Amniotic stem cell (primary cell): ENCODE measurements at places on chromosomes 13 and 19.

DNA sequence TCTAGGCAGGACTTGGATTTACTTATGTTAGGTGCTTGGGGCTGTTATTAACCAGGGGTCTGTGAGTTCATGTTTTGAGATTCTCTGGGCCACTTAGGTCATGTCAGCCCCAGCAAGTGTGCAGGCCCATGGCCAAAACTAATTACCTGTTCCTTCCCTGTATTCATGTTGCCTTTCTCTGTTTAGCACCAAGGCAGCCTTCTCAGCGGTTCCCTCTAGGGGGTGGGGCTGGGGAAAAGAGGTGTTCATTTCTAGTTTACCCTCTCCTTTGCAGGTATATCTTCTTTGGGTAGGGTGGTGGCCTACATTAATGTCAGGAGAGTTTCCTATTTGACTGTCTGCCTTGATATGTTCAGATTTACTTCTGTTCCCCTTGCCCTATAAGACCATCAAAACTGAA is 61.7 kb downstream of the PDS5B start:
- DNase-seq = no peak

DNA sequence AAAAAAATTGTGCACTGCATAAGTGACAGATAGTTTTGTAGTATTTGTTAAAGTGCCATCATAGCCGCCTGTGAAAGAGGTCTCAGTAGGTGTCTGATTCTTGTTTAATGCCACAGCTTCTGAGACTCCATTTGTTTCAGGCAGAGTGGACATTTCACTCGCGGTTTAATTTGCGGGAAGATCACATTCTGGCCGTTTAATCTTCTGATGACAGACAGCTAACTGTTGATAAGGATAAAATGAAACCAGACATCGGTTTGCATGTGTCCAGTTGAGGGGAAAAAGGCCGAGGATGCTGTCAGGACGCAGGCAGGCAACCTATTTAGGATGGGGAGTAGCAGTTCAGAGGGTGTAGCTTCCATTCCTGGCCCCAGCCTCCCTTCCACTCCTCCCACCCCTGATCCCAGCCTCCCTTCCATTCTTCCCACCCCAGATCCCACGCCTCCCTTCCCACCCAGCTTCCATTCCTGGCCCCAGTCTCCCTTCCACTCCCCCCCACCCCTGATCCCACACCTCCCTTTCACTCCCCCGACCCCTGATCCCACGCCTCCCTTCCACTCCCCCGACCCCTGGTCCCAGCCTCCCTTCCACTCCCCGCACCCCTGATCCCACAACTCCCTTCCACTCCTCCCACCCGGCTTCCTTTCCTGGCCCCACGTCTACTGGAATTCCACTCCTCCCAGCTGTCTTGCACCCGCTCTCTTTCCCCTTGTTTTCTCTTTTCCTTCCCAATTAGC is 23.8 kb downstream of the ATP11A start:
- no peak for DNase-seq

DNA sequence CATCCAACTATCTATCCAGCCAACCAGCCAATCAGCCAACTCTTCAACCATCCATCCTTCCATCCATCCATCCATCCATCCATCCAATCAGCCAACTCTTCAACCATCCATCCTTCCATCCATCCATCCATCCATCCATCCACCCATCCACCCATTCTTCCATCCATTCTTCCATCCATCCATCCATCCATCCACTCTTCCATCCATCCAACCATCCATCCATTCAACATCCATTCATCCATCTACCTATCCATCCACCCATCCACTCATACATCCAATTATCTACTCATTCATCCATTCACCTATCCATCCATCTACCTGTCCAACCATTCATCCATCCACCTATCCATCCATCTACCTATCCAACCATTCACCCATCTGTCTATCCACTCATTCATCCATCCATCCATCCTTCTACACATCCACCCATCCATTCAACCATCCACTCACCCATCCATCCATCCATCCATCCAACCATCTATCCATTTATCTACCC is 9.4 kb downstream of the ARHGEF18 start:
- DNase-seq = no peak

GRCh38 chr19:56834564-56835375 is 5.8 kb downstream of the PEG3 start:
- DNase-seq = no peak

- DNase-seq = no peak
These were observed 59.1 kb upstream of the EEF1AKMT1 start for GRCh38 chr13:20832861-20833260.

DNA sequence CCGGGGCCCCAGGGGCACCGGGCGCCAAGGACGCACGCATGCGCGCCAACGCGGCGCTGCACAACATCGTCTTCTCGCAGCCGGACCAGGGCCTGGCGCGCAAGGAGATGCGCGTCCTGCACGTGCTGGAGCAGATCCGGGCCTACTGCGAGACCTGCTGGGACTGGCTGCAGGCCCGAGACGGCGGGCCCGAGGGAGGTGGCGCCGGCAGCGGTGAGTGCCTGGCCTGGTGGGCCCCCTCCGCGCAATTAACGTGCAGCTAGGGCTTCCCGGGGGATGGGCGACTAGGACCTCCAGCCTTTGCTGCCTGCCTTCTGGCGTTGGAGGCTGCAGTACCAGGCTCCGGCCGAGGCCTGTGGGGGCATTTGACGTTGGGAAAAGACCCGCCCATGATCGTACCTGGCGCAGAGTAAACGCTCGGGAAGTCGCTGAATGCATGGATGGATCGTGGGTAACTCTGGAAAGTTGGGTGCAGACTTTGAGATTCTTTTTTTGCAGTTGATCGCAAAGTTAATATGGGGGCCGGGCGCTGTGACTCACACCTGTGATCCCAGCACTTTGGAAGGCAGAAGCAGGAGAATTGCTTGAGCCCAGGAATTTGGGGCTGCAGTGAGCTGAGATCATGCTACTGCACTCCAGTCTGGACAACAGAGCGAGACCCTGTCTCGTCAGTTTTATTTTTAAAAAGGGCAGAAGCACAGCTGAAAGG is 7.3 kb downstream of the APC2 start:
- DNase-seq = no peak

GRCh38 chr19:40921005-40921897 is 39.2 kb upstream of the CYP2A7 start:
- no peak for DNase-seq

DNA sequence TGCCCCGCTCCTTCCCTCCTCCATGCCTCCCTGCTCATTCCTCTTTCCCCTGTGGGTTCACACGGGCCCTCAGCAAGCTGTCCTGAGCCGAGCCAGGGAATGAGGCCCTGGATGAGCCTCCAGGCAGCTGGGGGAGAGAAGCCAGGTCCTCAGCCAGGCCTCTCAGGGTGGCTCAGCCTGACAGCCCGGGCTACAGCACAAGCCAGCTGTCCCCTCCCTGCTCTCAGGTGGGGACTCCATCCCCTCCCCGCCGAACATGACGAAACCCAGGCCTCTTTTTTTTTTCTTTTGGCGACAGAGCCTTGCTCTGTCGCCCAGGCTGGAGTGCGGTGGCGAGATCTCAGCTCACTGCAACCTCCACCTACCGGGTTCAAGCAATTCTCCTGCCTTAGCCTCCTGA is 40.0 kb upstream of the MATK start:
- DNase-seq = no peak

- peak; percentile 68 for DNase-seq
These were observed 37.5 kb downstream of the SUGP2 start for GRCh38 chr19:18995804-18996241.

DNA sequence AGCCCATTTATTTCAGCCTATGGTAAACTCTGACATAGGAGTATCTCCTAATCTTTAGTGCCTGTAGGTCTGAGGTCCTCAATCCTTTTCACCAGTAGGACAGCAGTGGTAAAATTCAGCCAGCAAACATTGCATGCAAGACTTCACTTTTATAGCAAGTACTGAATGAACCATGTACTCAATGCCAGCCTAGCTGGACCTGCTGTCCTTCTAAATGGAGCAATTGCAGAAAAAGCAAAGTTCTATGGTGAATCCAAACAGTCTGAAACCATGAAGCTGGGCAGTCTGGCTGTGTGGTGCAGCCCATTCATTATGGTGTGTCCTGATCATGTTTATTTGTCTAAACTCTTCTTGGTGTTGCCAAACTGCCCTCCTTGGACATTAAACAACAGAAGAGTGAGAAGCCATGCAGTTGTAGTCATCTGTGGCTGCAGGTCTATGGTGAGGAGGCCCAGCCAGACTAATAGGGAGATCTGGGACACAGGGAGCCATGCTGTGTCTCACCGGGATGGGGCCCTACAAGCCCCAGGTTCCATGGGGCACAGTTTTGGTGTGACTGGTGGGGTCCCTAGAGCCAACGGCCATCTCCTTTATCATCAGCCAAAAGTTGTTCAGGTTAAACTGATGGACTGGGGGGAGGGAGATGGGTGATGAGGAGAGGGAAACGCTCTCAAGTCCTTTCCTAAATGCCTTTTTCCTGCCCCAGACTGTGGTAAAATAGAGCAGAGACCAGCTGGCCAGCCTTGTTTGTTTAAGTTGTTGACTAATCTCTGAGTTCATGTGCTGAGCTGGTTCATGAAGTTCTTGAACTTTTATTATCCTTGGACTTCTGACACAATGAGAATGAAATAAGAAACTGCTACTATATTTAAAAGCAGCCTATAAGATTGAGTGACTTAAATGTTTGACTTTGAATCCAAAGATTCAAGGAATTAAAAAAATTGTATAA is 20.6 kb upstream of the TNFSF11 start:
- no peak for DNase-seq

GRCh38 chr13:85828094-85828684 is 29.0 kb upstream of the SLITRK6 start:
- DNase-seq = no peak

DNA sequence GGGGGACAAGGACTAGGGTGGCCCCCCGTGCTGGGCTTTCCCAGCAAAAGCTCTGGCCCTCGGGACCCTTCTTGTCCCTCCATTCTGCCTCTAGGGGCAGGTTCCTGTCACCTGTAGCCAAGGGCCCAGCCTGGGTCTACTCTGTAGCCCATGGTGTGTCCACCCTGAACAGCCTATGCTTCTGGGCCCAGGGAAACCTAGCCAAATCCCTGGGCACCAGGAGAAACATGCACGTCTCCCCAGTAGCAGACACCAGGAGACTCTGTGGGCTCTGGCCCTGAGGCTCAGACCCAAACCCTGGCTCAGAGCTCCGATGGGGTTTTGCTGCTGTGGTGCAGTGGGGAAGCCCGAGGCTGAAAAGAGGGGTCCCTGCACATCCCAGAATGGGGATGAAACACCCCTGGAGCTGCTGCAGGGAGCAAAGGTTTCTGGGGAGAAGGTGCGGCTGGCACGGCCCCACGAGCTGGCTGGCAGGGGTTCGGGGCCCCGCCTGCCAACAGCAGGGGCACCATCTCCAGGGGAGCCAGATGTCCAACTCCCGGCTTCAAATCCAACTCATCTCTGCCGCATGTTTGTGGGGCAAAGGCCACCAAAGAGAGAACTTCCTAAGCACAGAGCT is 18.2 kb downstream of the CEBPG start:
- no peak for DNase-seq

DNA sequence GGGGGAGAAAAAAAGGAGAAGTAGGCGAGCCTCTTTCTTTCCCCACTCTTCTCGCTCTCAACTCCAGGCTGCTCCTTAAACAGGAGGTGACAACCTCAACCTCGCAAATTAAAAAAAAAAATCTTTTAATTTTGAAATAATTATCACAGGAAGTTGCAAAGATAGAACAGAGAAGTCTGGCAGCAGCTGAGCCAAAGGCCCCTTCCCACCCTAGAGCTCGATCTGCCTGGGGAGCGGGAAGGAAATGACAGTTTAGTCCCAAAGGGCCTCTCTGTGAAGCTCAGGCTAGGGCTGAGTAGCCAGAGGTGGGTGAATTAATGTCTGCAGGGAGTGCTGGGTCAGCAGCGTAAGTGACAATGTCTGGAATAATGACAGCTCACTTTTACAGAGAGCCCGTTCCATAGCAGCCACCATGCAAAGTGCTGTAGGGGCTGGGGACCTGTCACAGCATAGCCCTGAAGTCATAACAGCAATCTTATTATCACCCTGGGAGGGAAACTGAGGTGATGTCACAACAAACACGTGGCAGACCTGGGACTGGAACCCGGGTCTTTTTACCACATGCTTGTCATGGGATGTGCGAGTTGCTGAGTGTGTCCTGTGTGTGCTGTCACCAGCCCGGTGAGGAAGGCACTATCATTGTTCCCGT is 8.8 kb upstream of the CD22 start:
- no peak for DNase-seq

DNA sequence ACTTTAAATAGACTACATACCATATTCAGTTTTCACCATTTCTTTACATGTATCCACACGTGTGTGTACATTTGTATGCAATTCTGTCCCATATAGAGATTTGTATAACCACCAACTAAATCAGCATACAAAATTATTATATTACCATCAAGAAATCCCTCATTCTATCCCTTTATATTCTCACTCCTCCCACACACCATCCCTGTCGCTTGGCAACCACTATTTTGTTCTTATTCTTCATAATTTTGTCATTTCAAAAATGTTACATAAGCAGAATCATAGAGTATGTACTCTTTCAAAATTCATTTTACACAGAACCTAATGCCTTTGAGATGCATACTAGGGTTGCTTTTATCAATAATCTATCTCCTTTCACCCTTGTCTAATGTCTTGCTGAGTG is 740.5 kb downstream of the SLITRK5 start:
- no peak for DNase-seq

DNA sequence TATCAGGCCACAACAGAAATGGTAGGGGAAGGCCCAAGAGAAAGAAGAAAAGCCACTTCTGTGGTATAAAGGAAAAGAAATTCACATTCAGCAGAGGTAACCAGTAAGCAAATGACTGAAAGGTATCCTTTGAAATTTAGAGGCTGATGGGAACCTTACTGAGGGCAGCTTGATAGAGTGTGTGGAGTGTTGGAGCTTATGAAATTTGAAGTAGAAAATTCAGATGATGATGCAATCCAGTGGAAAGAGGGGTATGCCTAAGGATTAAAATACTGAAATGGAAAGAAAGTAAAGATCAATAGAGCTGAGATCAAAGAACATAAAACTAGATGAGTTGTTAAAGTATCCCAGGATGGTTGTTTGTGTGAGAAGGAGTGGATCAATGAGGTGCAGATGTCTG is 42.8 kb upstream of the RFXAP start:
- no peak for DNase-seq

- no peak for DNase-seq
These were observed 6.5 kb upstream of the CDC16 start for GRCh38 chr13:114228176-114228575.

- no peak for DNase-seq
These were observed 95.2 kb downstream of the ELF1 start for GRCh38 chr13:40923867-40924266.
